Activated CD8-positive, alpha-beta memory T cell treated with anti-CD3 and anti-CD28 coated beads, Interleukin-2, amount 50 U/mL, for 48 hours (primary cell): ENCODE measurements at places on chromosomes 13 and 19.

DNA sequence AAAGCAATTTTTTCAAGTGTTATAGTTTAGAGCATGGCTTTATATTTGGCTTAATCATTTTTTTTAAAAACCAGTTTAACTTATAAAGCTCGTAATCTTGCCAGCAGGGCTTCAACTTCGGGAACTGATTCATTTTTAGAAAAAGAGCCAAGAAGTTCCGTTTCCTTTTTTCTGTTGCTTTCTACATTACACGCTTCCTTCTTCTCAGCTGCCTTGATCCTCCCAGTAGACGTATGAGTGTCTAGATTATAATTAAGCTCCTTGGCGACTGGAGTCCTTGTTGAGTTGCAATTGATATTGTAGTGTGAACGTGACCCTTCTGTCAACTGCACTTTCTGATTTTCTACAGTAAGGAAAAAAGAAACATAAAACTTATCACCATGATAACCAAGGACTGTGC, 497.2 kb downstream of the DIAPH3 start:
- no peak for DNase-seq

DNA sequence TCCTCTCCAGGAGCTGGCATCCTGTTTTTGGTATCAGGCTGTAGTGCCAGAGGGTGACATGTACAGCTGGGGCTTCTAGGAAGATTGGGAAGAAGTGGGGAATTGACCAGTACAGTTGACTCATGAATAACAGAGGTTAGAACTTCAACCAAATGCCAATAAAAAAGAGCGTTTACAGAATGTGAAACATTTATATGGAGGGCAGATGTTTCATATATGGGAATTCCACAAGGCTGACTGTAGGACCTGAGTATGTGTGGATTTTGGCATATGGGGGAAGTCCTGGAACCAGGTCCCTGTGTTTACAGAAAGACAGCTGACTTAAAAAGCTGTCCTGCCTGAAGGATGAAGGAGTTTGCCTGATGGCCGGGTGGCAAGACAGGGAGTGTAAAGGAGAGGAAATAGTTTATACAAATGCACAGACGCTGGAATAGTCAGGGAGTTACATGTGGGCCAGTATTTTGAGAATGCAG, 5.2 kb downstream of the CHAMP1 start:
- no peak for DNase-seq

- peak; percentile 28 for DNase-seq
Observed at GRCh38 chr13:113558461-113558860, 26.1 kb upstream of the TFDP1 start.

DNA sequence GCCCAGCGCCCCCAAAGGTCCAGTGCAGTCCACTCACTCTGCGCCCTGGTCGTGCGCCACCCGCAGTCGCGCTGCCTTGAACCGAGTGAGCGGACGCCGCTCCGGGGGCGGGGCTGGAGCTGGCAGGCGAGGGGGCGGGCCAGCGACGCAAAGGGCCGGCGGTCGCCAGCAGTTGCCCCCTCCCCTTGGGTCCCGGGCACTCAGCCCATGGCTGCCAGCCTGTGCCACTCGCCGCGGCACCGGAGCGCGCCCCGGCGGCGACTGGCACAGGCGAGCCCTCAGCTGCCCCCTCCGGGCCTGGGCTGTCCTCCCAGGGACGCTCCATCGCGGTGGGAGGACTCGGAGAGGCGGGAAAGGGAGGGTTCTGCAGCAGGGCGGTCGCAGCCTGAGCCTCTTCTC, at the start of gene S1PR5:
Gene S1PR5 (minus strand): TSS at position 87 of the 399 bp plus-strand sequence. CDS start 2,436 bp downstream, outside the sequence.
- no peak for DNase-seq

GRCh38 chr13:105961438-105961837, 574.0 kb downstream of the EFNB2 start:
- DNase-seq = no peak

DNA sequence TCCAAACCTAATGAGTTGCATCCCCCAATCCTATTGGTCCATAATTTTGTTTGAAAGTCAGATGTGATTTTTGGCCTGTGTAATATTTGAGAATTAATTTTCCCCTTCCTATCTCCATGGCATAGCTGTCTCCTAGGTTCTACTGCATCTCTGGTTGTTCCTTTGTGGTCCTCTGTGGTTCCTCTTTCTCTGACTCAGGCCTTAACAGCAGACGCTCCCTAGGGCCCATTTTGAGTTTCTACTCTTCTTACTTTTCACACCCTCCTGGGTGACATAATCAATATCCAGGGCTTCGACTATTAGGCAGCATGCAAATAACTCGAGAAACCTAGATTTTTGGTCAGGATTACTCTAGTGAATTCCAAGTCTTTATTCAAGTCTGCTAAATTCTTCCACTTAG, 160.7 kb downstream of the RFC3 start:
- DNase-seq = no peak

DNA sequence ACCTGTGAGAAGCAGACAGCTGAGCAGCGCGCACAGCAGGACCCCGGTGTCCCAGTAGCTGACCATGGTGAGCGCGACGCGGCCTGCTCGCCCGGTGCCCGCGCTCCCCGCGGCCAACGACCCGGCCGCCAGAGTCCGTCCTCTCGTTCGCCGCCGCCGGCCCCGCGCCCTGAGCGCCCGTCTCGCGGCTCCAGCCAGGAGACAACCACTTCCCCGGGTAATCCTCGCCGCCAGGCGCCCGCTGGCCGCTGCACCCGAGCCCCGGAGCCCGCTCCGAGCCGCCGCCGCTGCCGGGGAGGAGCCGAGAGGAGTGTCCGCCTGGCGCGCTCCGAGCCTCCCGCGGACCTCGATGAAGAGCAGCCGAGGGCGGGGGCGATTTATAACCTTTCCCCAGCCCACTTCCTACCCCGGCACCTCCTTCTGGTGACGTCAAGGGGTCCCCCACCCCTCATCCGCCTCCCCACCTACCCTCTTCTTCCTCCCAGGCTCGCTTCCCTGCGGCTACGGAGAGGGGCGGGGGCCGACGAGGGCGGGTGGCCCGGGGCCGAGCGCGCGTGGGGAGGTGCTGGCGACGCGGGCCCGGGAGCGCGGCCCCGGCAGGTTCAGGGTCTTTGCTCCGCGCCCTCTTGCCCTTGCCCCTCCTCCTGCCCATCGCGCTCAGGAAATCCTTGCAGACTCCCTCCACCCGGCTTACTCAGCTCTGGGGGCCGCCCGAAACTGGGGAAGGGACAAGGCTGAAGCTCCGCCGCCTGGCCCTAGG, at the start of gene FLT1:
Gene FLT1 (minus strand): TSS at position 351 of the 760 bp plus-strand sequence. CDS start 285 bp downstream, at position 66.
- peak; percentile 74 for DNase-seq

DNA sequence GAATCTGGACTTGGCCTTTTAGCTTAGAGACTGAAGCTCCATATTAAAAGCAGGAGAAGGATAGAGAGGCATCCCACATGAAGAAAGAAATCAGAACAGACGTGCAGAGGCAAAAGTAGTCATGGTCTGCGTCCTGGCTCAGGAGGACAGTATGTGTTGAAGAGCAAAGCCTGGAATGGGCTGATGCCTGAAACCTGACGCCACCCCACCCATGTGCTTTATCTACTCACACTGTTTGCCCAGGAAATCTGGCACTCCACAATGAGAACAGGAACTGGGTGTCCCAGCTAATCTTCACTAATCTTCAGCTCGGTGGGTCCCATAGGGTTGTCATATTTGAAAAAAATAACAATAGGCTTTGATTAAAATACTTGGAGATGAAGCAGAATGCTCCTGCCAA, 549.0 kb upstream of the GPC6 start:
- no peak for DNase-seq

DNA sequence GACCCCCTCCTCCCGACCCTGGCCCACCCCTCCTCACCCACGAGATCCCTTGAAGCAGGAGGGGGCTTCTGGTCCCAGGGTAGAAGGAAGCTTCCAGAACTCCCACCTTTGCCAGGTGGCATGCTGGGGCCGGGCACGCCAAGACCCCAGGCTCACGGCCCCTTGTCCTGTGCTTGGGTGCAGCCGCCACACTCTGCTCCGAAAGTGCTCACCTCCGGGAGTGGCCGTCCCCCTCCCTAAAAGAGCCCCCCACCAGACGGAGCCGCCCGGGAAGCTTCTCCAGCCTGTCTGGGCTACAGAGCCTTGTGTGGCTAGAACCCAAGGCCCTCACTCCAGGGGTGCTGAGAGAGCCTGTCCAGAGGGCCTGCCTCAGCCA, 1.8 kb upstream of the EFNA2 start:
- DNase-seq = no peak

DNA sequence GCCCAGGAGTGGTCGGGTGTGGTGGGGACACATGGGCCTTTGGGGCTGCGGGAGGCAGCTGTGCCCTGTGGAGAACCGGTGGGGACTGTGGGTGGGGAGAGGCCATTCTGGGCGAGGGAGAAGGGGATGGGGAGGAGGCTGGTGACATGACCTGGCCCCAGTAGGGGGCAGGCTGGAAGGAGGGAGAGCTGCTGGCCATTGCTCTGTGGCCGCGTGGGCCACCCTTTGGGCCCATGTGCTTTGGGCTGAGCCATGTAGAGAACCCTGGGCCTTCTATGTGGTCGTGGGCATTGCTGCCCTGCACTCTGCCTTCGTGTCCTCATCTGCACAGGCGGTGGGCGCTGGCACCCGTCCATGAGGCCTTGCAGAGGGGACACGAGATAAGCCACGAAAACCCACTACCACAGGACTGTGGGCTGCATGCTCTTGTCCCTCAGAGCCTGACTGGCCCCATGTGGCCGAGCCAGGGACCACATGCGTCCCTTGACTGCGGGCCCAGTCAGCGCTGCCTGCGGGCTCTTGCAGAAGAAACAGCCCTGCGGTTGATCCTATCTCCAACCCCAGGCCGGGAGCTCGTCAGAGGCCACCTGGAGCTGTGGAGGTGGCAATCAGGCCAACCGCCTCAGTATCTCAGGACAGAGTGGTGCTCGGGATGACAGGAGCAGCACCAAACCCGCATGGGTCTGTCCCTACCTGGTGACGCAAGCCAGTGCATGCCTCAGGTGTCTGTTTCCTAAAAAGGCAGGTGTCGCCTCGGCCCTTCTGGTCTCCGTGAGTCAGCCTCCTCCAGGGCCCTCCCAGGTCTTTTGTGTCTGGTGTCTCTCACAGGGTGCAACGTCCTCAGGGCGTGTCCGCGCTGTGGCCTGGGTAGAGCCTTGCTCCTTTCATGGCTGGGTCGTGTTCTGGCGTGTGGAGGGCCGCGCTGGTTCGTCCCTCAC, 14.3 kb downstream of the FZR1 start:
- no peak for DNase-seq

DNA sequence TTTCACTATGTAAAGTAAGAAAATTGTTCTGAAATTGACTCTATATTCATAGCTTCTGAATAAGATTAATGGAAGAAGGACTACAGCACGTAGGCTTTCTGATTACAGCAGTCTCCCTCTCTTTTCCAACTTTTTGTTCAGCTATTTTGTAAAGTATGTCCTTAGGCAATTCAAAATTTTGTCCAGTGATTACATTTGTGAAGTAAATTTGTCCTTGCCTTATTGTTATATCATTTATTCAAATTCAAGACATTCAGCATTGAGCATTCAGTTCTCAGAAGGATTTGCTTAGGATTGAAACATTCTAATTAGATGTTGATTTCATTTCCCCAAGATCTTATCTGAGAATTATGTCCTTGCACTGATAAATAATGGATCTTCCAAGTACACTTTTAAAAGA, 76.6 kb downstream of the WDFY2 start:
- no peak for DNase-seq

- peak; percentile 65 for DNase-seq
Observed at GRCh38 chr19:12880551-12881171, 588 bp downstream of the DNASE2 start.

DNA sequence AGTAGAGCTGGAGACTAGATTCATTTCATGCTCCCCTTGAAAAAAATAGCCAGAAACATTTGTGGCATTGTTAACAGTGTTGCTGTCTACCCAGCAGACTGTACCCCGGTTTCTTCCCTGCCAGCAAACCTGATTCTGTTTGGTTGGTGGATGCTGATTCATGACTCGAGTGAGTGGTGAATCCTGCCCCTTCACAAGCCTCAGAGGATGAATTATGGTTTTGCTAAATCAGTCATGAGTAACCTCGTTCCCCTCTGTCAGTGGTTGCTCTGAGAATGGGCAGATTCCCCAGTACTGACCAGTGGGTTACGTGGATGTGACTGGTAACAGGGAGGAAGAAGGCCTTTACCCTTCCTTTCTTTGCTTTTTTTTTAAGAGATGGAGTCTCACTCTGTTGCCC, 10.1 kb downstream of the NLRP12 start:
- no peak for DNase-seq

GRCh38 chr13:43170506-43170905, 147.1 kb downstream of the DNAJC15 start:
- DNase-seq = no peak

DNA sequence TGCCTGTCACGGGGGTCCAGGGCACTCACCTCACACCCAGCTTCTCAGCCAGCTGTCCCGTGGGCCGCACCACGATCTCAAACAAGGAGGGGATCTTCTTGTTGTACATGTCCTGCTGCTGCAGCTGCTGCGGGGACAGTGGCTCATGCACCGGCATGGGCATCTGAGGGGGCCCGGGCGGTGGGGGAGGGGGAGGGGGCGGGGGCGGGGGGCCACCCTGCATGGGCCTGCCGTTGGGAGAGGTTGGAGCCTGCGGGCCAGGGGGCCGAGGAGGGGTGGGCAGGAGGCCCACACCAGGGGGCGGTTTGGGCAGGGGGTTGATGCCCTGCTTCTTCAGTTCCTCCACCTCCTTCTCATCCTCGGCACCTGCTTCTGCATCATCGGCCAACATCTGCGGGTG, 23.9 kb upstream of the TMEM160 start:
- DNase-seq = no peak

- DNase-seq = no peak
Observed at GRCh38 chr13:35356572-35356971, 119.9 kb downstream of the MAB21L1 start.

DNA sequence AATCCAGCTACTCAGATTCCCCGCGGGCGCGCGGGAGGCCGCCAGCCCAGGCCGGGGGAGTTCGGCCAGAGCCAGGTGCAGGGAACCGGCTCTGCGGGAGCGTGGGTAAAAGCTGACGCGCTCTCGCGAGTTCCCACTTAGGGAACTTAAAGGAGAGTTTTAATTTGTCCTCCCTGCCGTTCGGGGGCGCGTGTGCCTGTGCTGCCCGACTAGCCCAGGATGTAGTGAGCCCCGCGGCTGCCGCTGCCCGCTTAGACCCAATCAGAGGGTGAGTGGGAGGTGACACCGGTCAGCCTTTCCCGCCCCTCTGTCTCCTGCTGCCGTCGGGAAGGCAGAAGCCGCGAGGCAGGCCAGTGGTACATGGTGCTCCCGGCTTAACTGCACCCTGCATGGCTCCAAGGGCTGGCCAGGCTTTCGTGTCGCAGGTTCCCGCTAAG, 36.0 kb upstream of the NEK3 start:
- peak; percentile 75 for DNase-seq

- DNase-seq = no peak
Observed at GRCh38 chr19:56597696-56598095, 2.6 kb downstream of the ZNF71 start.

GRCh38 chr13:97202761-97203160, 19.4 kb upstream of the MBNL2 start:
- no peak for DNase-seq

- DNase-seq = no peak
Observed at GRCh38 chr13:79602936-79603335, 122.0 kb downstream of the NDFIP2 start.

GRCh38 chr13:40679480-40679985, 13.1 kb upstream of the FOXO1 start:
- no peak for DNase-seq

- no peak for DNase-seq
Observed at GRCh38 chr19:2341982-2342381, 13.5 kb downstream of the SPPL2B start.

- DNase-seq = peak; percentile 69
Observed at GRCh38 chr19:13153569-13154240, 3.5 kb downstream of the IER2 start.

- DNase-seq = no peak
Observed at GRCh38 chr13:45691251-45691650, 10.9 kb upstream of the CBY2 start.
